Iris pigment epithelial cell (primary cell): ENCODE measurements at places on chromosomes 7 and 10.

DNA sequence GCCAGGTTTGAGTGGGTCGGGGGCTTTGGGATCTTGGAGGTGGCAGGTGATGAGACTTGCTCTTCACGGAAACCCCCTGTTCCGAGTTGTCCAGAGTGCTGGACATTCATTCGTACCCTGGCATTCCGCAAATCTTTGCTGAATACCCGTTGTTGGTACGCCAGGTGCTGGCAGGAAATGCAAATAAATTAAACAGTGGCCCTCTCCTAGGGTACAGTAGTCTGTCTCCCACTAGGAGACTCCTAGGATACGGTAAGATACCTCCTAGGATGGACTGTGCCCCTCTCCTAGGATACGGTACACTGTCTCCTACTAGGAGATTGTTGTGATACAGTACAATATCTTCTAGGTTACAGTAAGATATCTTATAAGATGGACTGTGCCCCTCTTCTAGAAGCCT lies 544 bp downstream of the SEC23IP start:
- DNase-seq, result no peak

- DNase-seq, result peak; percentile 27
These were observed 15.1 kb upstream of the CUBN start for GRCh38 chr10:17144757-17145156.

GRCh38 chr7:99791021-99791420 lies 7.0 kb upstream of the CYP3A4 start:
- DNase-seq, result no peak

GRCh38 chr7:101245147-101245668 lies 327 bp upstream of the FIS1 start:
- no peak for DNase-seq

DNA sequence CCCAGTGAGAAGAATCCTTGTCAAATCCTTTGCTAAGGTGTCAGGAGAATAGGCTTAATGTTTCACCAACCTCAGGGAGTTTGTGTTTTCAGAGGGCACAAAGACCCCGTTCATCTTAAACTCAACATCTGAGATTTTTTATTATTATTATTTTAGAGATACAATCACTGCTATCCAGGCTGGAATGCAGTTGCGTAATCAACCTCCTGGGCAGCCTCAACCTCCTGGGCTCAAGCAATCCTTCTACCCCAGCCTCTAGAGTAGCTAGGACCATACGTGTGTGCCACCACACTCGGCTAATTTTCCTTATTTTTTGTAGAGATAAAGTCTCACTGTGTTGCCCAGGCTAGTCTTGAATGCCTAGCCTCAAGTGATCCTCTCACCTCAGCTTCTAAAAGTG lies 599.2 kb downstream of the KCNMA1 start:
- peak; percentile 14 for DNase-seq
